ENCODE measurements at places on chromosomes 16 and 17.

GRCh38 chr17:77349976-77350830, 209.4 kb downstream of the SEC14L1 start:
- no peak for DNase-seq

DNA sequence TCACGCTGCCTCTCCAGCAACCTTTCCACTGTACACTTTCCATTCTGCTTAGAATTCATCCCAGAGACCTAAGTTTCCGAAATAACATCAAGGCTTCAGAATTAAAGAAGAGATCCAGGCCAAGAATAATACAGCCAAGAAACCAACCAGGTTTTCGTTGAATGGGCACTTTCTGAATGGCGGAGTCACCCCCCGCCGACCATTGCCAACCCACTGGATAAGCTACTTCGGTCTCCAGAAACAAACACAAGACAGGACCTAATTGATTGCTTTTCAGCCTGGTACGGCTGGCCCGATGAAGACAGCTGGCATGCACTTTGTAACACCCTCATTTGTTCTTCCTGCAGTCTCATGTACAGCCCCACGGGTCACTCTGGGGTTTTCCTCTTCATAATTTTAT, 308.1 kb upstream of the ZFHX3 start:
- no peak for DNase-seq

GRCh38 chr17:42271006-42271778, 5.0 kb downstream of the STAT5B start:
- DNase-seq = no peak

DNA sequence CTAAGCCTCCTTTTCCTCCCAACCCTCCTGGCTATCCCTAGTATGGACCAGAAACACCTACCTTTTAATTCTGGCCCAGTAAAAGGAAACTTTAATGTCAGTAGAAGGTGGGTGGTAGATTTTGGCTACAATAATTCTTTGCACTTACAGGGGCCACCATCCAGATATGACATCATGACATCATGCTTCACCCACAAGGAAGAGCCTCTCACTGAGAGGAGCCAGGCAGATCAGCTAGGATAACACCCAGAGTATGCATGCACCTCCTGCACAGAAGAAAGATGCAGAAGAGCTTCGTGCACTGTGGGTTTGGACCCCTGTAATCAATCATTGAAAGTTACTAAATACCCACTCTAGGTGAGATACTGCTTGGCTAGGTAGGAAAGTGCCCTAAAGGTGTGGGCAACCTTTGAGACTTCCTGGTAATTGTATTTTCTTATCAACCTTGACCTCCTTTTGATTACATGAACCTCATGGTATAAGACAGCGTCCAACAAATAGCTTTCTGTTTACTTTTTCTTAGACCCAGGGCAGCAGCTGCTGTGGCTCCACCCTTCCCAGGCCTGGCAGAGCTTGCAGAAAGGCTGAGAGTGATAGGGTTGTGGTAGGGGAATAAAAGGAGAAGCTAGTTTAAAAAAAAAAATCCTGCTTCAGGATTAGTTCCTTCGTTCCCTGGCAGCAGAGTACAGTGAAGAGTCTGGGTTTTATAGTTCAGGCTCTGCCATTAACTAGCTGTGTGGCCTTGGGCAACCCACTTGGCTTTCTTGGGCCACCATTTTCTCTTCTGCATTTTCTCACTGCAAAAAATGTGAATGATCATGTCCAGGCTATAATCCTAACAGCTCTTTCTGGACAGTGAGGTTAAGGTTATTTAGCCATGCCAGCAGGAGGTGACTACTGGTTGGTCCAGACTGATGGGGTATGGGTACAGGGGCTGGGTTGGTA, 6.2 kb downstream of the MAP3K14 start:
- no peak for DNase-seq

DNA sequence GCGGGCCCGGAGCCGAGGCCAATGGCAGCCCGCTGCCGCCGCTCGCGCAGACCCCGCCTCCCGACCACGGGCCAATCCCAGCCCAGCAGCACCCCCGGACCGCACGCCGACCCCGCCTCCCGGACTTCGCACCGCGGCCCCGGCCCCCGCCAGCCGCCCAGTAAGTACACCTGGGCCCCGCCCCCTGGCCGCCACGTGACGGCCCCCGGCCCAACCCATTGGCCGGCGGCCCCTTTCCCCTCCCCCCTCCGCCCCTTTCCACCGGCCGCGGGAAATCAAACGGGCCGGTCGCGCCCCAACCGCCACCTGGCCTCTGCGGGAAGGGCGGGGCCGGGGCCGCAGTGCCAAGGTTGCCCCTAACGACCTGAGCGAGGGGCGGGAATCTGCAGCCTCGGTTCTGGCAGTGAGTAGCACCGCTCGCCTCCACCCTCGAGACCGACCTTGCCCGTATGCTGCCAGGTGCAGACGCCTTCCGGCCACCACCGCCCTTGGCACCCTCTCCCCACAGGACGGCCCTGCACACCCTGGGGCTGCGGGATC, at the start of gene YBX2:
Gene YBX2 (minus strand): TSS at position 26 of the 540 bp plus-strand sequence. CDS start 139 bp downstream, outside the sequence.
- DNase-seq = peak; percentile 35

DNA sequence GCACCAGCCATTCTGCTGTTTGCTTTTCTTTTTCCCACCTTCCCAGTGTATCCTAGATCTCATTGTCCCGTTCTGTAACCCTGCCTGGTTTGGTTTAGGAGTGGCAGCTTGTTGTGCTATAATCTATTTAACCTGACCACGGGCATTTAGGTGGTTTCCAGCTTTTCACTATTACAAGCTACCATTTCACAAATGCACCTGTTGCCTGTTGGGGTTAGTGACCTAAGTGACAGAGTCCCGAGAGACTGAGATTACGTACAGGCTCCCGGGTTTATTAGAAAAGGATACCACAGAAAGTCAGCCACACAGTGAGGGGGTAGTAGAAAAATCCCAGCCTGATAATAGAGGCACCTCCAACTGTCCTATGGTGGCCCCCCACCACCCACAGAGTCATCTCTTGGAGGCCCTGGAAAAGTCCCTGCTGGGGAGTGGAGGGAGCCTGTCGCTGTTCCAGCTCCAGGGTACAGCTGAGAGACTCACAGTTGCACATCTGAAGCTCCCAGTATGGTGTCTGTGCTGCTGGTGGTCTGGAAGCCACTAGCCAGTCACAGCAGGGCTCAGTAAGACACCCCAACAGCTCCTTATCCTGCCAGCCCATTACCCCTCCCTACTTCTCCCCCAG, 21.2 kb downstream of the CLEC16A start:
- DNase-seq = no peak

Data from activated T-helper 1 cell treated with anti-CD3 and anti-CD28 coated beads, Interleukin-2, amount 50 U/mL, for 16 hours (primary cell).